HepG2 (cell line): ENCODE measurements at places on chromosomes 5 and 9.

GRCh38 chr5:11822598-11822997, 81.6 kb downstream of the CTNND2 start:
- no peak for DNase-seq

DNA sequence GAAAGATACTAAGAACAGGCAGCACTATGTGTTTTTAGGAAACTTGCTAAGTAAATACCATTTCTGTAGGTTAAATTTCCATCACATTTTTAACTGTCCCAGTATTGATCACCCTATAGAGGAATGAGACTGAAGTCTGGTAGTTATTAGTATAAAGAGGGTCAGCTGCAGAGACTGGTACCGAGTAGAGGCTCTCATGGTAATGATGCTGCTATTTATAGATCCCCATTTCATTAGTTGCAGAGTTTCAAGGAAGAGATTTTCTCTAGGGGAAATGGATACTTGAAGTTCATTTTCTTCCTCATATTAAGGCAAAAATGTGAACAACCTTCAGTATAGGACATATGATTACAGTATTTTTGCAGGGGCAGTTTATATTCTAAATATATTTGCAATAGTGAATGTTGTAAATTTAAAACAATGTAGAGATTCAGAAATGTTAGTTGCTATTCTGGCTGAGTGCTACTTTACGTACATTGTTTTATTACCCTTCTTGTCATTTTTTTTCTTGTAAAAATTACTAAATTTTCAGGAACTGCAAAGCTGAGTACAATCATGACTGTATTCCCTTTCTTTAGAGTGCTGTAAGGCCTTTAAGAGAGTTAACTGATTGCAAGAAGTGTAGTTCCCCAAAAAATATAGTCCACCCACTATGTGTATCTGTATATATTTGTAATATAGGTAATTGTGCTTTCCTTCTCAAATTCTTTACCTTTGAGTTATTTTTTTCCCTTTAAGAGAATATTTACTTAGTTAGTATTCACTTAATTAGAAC, 14.7 kb downstream of the PBX3 start:
- no peak for DNase-seq

GRCh38 chr9:116480700-116481099, 206.4 kb upstream of the TRIM32 start:
- no peak for DNase-seq

- DNase-seq: no peak
These were observed 71.2 kb upstream of the TBC1D2 start for GRCh38 chr9:98326459-98327248.

- no peak for DNase-seq
These were observed 687 bp downstream of the LYSMD3 start for GRCh38 chr5:90528601-90529193.

GRCh38 chr5:9954869-9955268, 294.8 kb downstream of the ATPSCKMT start:
- DNase-seq: no peak

GRCh38 chr5:111127453-111128195, 35.5 kb downstream of the WDR36 start:
- DNase-seq: no peak

GRCh38 chr5:177523711-177524538, 7.2 kb upstream of the DDX41 start:
- no peak for DNase-seq

DNA sequence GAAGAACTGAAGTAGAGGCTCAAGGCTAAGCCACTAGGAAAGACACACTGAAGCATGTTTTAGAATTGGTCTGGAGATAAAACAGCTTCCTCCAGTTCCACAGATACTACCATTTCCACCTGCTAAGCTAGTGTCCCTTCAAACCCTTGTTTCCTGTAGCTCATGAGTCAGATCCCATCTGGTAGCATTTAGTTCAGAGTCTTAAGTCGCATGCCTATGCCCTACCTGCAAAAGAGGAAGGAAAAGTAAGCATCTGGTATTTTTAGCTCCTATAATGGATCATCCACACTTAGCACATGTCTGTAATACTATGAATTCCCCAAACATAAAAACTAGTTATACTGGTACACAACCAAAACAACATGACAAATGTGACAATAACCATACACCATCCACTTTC, 92.1 kb downstream of the CDKN2A start:
- DNase-seq: no peak

DNA sequence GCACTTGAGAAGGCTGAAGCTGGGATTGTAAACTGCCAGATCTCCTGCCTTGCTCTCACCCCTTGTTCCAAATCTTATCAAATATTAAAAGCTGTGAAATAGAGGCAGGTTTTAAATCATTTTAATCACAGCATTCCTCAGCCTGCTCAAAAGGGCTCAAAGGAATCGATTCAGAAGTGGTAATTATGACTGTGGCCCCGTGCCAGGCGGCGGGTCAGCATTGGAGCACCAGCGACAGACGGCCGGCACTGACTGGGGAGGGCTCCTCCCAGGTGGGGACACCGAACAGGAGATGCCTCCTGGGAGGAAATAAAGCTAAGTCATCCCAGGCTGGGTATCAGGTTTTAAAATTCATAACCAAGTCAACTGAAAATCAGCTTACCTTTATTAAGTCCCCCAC, 66.7 kb downstream of the KCNIP1 start:
- no peak for DNase-seq

GRCh38 chr5:126831156-126831555, 54.2 kb downstream of the LMNB1 start:
- DNase-seq: no peak

DNA sequence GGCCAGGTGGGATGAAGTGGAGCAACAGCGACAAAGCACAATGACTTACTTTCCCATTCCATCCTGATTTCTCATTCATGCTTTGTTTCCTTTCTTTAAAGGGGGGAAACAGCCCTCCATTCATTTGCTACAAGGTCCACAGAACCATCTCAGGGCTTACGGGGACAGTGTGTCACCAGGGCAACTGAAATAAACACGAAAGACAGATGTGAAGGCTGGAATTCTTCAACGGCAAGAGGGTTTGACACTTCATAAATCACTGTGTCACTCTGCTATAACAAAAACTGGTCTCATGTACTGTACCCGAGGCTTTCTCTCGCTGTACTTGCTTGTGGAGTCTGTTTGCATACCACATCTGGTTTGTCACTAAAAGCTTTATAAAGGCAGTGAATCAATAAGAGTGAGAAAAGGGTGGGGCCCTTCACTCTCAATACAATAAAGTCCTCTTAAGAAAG, 150.8 kb downstream of the EFNA5 start:
- DNase-seq: no peak

DNA sequence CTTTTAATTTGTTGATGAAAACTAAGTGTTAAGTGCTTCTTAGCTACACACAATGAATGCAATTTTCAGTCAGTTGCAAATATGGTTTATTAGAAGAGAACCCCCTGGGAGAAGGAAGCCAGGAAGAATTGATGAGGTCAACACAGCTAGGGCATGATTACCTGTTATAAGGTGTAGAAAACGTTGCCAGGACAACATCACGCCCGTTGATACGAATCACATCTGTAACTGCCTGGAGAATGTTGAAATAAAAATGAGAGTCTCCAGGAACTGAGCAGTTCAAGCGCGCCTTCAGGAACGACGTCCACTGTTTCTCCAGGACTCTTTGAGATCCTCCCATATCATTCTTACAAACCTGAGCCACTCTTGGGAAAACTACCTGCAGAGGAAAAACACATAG, 88.0 kb downstream of the SEMA6A start:
- no peak for DNase-seq

DNA sequence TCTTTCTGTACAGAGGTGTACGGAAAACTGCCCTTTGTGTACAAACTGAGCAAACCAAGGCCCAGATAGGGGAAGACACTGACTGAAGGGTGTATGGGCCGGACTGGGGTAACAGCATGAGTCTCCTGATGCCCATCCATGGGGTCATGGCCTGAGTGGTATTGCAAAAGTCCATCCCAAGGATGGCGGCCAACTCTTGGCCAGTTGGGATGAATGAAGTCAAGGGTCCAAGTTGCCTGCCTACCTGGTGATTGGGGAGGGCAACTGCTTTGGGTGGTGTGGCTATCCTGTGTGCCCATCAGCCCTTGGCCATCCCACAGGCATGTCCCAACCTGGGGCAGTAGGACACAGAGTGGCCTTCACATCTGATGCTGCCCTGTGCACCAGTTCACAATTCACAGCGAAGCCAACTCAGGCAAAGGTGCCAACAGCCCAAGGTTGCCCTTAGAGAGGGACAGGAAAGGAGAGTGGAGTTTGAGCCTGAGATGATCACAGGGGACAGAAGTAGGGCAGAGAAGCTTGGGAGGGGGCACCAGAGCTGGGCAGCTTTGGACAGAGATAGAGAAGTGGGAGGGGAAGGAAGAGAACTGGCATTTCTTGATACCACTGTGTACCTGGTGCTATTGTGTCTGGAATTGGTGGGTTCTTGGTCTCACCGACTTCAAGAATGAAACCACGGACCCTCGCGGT, 46.6 kb downstream of the COL15A1 start:
- DNase-seq: no peak

DNA sequence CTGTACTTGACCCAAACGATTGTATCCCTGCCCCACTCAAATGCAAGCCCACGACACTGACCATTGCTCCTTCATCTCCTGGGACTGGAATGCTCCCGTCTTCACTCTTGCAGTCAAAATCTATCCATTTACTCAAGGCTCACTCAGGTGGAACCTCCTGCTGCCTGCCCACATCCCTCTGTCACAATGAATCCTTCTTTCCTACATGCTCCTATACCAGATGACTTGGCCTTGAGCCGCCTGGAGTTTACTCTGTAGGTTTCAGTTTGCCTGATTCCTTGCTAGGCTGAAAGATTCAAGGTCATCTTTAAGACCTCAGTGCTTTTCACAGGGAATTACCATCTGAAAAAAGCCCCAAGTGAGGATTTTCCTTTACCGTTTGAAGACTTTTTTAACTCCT, 264.1 kb downstream of the GLIS3 start:
- no peak for DNase-seq

DNA sequence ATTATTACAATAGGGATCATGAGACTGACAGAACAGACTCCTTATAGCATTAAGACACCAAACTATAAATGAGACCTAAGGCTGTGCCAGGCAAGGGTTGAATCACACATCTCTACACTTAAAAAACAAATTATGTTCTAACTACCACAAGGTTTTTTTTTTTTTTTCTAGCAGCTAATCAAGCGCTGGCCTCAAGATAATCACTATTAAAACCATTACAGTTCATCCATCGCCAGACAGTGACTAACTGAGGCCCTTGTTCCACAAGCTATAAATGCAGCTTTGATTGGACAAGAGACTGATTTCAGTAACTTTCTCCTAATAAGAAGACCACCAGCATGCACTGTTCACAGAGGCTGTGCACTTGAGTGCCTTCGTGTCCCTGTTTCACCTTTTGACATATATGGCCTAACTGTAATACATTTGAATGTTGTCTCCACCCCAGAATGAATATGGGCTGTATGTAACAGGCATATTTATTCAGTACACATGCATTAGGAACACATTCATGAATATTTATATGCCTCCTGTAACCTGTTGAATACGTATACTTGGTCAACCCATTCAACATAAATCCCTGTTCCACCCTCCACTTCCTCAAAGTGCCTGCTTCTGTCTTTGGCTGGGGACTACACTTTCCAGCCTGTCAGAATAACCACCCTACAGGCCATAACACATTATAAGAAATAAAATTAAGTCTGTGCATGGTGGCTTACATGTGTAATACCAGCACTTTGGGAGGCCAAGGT, 22.8 kb upstream of the ZNF131 start:
- DNase-seq: no peak

DNA sequence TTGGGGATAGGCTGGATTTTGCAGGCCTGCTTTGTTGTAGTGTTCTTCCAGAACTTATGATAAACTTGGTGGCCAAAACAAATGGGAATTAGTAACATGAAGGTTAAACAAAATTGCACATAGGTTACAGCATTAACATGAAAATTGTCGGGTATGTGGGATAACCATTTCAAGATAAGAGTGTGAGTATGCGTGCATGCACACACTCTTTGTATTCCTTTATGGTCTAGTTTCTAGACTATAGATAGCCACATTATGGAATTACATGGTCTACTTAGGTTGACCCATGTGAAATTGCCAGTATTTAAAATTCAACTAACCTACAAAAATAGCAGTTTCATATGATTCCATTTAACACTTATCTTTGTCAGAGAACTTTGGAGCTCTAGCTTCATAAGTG, 1.4 kb downstream of the HMGCR start:
- DNase-seq: no peak

- DNase-seq: no peak
These were observed 6.6 kb downstream of the FBXW11 start for GRCh38 chr5:171999877-172000276.

- DNase-seq: no peak
These were observed 28.8 kb upstream of the PANK3 start for GRCh38 chr5:168607946-168608345.

DNA sequence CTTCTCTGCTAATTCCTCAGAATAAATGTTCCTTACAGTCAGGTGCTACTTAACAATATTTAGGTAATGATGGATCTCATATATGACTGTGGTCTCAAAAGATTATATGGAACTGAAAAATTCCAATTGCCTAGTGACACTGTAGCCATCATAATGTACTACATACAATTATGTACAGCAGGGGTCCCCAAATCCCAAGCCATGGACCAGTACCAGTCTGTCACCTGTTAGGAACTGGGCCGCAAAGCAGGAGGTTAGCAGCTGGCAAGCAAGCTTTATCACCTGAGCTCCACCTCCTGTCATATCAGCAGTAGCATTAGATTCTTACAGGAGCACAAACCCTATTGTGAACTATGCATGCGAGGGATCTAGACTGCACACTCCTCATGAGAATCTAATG, 69.6 kb downstream of the NR2F1-AS1 start:
- peak; percentile 4 for DNase-seq

DNA sequence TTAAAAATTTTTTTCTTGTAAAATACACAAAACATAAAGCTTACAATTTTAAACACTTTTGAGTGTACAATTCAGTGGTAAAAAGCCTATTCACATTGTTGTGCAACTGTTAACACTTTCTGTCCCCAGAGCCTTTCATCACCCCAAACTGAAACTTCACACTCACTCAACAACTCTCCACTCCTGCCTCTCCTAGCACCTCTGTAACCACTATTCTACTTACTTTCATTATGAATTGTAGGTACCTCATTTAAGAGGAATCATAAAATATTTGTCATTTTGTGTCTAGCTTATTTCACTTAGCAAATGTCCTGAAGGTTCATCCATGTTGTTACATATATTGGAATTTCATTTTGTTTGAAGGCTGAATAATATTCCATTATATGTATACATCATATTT, 4.3 kb upstream of the ZNF510 start:
- DNase-seq: no peak
